Left renal pelvis (tissue), 4 donors: ENCODE measurements at places on chromosomes 2 and 18. TPM values are rescaled to one million over a fixed set of nuclear protein-coding genes. Genes with fewer than 3 reads are reported as not detected.

Gene C2orf66
- 1.3 TPM for polyA plus RNA-seq

Gene SLC16A14
- polyA plus RNA-seq, result 7.5 TPM

DNA sequence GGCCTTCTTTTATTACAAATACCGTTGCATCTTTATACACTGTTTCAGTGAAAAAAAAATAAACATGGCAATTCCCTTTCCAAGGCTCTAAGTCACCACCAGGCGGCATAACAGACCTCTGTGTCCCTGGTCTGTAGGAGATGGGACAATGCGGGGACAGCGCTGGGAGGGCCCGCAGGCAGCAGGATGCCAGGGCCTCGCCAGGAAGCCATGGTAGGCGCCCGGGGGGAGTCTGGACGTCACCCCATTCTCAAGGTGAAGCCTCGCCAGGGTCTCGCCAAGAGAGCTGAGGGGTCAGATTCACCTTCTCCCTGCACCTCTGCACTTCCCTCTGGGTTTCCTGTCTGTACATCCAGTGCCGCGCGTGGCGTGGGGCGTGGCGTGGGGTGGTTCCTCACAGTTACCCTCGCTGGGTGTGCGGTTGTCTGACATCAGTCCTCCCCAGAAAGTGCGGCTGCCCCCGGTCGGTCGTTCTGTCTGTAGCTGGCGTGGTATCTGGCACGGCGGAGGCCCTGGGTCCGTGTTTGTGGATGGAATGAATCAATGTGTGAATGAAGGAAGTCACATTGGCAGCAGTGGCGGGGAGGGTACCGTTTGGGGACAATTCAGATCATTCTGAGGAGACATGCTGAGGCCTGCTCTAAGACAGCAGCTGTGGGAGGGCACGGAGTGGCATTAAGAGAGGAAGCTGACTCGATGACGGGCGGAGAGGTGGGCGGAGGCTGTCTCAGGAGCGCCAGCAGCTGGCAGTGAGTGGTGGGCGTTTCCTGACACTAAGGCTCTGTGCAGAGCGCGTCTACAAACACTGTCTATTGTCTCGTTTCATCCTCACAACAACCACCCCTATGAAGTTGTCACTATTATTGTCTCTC lies 46.0 kb downstream of the LRRFIP1 start:
- no peak for DNase-seq

DNA sequence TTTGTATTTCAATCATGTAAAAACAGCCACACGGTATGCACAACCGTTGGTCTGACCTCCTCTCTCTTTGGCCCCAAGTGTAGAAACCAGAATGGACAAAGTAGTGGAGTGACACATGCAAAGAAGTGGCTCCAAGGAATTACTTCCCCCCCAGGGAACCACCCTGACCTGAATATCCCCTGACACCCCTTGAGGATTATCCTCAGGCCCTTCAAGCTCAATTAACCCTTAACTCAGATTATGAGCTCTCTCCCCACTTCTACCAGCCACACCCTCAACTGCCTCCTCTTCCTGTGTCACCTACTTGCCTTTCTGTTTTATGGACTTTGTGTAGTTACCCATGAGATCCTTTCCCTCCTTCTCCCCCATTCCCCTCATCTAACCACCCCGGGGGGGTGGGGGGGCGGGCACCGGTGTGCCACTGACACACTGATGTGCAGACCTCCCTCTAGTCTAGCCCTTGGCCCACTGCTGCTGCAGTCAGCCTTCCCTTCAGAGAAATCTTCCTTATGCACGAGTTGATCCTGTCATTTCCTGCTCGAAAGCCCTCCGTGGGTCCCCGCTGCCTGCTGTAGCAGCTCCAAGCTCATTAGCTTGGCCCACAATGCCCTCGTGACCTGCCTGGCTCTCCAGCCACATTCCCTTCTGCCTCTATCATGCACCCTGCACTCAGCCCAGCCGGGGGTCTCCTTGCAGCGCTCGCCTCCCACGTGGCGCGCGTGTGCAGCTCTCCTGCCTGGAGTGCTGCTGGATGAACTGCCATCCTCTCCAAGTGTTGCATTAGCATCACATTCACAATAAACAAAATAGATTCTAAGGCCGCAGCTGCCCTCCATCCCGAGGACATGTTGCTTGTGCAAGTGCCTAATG lies 40.1 kb upstream of the TMEM177 start:
- no peak for DNase-seq

- DNase-seq, result no peak
Observed at GRCh38 chr2:42238644-42239288, 69.6 kb downstream of the EML4 start.

GRCh38 chr18:12694032-12694431 lies 8.5 kb downstream of the CEP76 start:
- DNase-seq, result no peak

GRCh38 chr2:172782506-172783164 lies 47.0 kb downstream of the RAPGEF4 start:
- DNase-seq, result no peak

GRCh38 chr2:218077464-218078216 lies 8.6 kb downstream of the RUFY4 start:
- no peak for DNase-seq
